GM19239 (cell line): ENCODE measurements at places on chromosomes 4 and X.
A peak's percentile ranks its signal among the peaks of the same experiment; 100 is the strongest.

GRCh38 chr4:73844345-73844744 lies 7.9 kb downstream of the CXCL6 start:
- DNase-seq = no peak

GRCh38 chr4:38656111-38656510 lies 7.9 kb upstream of the KLF3 start:
- DNase-seq = no peak

DNA sequence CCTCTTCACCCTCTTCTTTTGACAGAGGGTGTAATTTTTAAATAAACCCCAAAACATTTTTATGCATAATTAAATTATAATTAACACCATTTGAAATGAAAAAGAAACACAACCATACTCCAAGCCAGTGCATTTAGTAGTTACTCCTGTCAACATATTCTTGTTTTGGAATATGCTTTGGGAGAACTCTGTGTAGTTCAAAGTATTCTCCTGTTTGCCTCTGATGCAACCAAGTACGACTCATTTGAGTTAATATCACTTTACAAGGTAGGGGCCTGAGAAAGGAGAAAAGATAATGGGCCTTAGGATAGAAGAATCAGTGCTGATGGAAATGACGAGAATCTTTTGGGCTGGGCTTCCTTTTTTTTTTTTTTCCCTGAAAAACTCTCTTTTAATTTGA lies 2.7 kb downstream of the PTPN13 start:
- DNase-seq = no peak

GRCh38 chrX:136266828-136267227 lies 15.6 kb upstream of the MAP7D3 start:
- DNase-seq = no peak

GRCh38 chr4:128355305-128355704 lies 67.7 kb upstream of the PGRMC2 start:
- DNase-seq = peak; percentile 17

- no peak for DNase-seq
Observed at GRCh38 chr4:137685357-137685756, 153.1 kb upstream of the PCDH18 start.

GRCh38 chr4:123659730-123660129 lies 263.1 kb downstream of the SPRY1 start:
- DNase-seq = no peak

- no peak for DNase-seq
Observed at GRCh38 chr4:89752932-89753598, 83.9 kb downstream of the SNCA start.

DNA sequence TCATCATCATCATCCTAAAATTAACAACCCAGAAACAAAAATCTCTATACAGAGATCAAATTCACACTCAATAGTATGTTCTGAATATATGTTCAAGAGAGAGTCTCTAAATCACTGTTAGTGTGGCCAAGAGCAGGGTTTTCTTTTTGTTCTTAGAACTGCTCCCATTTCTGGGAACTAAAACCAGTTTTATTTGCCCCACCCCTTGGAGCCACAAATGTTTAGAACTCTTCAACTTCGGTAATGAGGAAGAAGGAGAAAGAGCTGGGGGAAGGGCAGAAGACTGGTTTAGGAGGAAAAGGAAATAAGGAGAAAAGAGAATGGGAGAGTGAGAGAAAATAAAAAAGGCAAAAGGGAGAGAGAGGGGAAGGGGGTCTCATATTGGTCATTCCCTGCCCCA lies 32.3 kb downstream of the CYBB start:
- no peak for DNase-seq

DNA sequence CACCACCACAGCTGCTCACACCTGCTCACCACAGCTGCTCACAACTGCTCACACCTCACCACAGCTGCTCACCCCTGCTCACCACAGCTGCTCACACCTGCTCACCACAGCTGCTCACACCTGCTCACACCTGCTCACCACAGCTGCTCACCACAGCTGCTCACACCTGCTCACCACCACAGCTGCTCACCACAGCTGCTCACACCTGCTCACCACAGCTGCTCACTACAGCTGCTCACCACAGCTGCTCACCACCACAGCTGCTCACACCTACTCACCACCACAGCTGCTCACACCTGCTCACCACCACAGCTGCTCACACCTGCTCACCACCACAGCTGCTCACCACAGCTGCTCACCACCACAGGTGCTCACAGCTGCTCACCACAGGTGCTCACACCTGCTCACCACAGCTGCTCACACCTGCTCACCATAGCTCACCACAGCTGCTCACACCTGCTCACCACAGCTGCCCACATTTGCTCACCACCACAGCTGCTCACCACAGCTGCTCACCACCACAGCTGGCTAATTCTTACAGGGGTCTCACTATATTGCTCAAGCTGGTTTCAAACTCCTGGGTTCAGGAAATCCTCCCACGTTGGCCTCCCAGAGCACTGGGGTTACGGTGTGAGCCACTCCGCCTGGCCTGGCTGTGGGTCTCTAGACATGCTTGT lies 30.4 kb upstream of the CPLX1 start:
- DNase-seq = no peak

DNA sequence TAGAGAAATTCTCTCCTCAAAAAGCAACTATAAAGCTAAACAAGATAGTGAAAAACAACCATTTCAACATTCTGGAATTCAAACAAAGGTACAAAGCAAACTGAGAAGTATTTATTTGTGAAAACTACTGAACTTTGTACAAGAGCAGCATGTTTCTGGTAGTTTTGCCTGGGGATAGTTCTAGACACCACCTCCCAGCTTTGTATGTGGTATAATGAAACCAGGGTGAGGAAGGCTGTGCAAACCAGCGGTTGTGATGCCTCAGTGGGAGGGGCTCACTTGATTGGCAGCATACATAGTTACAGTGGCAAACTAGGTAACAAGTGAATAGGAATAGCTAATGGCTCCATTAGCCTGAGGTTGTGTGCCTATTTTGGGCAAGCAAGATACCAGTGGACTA lies 18.6 kb upstream of the FRMD7 start:
- no peak for DNase-seq

GRCh38 chr4:143383005-143383574 lies 46.4 kb downstream of the GAB1 start:
- DNase-seq = no peak

- DNase-seq = no peak
Observed at GRCh38 chr4:131304686-131305085, 1844.4 kb upstream of the PCDH10 start.

- DNase-seq = no peak
Observed at GRCh38 chr4:67394879-67395278, 150.4 kb downstream of the CENPC start.

GRCh38 chr4:153267890-153268289 lies 63.6 kb downstream of the TRIM2 start:
- no peak for DNase-seq

GRCh38 chr4:139934708-139935195 lies 219.2 kb downstream of the MAML3 start:
- no peak for DNase-seq

GRCh38 chrX:46665232-46666152 lies 91.9 kb downstream of the CHST7 start:
- DNase-seq = no peak

DNA sequence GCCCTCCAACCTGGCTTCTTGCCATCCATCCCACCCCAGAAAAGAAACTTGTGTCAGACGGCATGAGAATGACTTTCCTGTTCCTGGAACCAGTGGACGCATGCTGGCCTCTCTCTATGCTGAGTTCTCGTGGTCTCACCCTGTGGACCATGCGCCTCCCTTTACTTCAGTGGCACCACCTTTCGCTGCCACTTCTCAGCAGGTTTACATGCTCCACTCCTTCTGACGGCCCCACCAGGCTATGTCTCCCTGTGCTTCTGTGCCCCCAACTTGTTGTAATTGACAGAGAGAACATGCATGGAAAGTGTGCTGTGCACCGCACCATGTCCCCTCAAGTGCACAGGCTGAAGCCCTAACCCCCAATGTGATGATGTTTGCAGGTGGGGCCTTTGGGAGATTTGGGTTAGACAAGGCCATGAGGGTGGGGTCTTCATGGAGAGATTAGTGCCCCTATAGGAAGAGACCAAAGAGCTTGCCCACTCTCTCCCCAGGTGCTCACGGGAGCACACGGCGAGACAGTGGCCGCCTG lies 3.1 kb upstream of the PPP2R2C start:
- no peak for DNase-seq

DNA sequence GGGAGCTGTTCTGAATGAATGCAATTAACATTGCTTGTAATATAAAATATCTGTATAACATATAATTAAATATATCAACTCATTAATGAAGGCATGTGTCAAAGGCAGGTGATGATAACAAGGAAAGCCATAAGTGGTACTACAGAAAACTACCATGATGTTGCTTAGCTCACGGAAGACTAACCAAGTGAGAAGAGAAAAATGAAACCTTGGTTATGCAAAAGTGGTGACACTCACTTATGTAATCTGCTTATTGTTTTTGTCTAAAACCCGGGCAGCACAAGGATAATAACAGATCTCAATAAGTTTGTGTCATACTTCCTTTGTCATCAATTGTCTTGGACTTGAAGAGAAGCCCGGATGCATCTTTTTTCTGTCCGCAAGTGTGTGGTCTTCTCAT lies 156.4 kb downstream of the HS6ST2 start:
- no peak for DNase-seq

DNA sequence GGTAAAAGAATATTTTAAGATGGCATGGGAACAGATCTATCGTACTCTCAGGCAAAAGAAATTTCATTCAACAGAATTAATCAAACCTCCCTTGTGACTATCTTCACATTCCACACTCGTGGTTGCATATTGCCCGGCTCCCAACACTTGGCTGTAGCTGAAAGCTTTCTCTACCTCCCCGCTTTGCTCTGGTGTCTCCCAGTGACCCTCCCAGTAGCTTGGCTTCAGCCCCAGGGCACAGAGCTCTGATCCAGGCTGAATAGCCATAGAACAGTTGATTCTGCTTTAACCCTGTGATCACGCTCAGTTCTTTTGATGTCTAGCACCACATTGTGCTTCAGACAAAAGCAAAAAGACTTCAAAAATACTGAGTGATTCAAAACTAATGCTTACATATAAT lies 24.6 kb downstream of the SLC7A11 start:
- no peak for DNase-seq

GRCh38 chr4:78014889-78015886 lies 41.9 kb upstream of the FRAS1 start:
- DNase-seq = no peak

GRCh38 chr4:121822796-121823504 lies 733 bp downstream of the CCNA2 start:
- DNase-seq = no peak

- no peak for DNase-seq
Observed at GRCh38 chr4:52638717-52639116, 20.4 kb downstream of the USP46 start.

DNA sequence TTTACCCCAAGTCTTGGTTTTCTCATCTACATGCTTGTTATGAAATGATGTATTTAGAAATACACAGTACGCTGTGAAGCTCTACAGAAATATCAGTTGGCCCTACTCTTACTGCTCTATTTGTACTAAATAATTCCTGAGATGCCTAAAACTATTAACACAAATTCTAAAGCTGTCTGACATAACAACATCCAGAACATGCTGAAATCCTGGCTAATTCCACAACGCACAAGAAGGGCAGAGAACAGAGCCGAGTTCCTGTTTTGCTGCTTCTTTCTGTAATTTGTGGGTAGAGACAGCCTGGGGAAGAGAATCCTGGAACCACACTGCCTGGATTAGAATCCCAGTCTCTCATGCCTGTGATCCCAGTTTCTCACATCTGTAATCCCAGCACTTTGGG lies 59.0 kb downstream of the ZNF827 start:
- DNase-seq = no peak

DNA sequence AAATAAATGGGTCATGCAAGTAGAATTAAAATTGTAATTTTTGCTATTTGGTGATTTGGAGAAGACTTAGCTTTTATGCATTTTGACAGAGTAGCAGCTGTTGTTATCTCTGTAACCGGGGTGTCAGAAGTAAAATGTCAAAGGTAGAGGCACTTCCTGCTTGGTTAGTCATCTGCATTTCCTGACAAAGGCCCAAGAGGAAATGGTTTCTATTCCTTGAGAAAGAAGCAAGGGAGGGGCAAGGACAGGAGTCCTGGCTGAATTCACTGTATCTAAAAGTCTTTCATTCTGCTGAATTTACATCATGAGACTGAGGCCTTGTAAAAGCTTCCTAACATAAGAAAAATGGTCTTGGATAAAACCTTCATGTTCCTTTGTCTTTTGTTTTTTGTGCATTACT lies 550.9 kb upstream of the BOD1L1 start:
- no peak for DNase-seq

- no peak for DNase-seq
Observed at GRCh38 chrX:69172937-69173336, 7.7 kb upstream of the PJA1 start.

GRCh38 chr4:106835919-106836318 lies 200.2 kb downstream of the DKK2 start:
- DNase-seq = no peak

- no peak for DNase-seq
Observed at GRCh38 chr4:54497947-54498346, 159.8 kb upstream of the KIT start.

DNA sequence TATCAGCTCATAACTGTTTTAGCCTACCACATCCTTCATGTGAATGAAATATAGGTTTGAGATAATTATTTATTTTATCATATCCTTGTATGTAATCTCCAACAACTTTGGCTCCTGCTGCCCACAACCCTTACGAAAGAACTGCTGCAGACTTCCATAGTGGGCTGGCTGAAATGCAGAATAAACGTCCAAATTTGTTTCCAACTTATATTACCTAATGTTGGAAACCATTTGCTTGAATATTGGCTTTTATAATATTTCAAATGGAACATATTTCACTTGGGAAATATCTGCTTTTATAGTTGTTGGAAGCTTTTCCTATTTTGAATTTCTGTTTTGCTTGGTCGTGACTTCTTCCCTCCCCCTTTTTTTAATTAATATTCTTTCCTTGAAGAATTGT lies 45.0 kb upstream of the ITM2A start:
- DNase-seq = no peak

GRCh38 chr4:78945651-78946179 lies 6.5 kb upstream of the PAQR3 start:
- no peak for DNase-seq

DNA sequence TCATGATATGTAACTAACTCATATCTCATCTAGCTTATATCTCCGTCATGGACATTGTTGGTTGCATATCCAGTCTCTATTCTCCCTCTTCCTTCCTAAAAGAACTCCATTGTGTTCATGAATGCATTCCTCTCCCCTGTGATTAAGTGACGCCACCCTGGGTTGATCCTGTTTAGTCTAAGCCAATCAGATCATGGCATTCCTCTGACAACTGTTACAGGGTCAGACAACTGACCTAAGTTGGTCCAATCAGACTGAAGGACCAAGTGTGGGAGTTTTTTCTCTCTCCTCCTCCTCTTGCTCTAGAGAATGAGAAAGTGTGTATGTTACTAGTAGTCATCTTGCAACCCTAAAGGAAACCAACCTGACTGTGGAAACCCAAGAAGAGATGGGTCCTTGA lies 3.6 kb downstream of the APOO start:
- no peak for DNase-seq
